Large intestine (tissue), 12 donors: ENCODE measurements at places on chromosomes 7 and 10. TPM values are rescaled to one million over a fixed set of nuclear protein-coding genes. Genes with fewer than 3 reads are reported as not detected.

GRCh38 chr10:67401711-67402110, 294.3 kb downstream of the CTNNA3 start:
- DNase-seq: no peak
- H3K27ac ChIP-seq: no peak overlapping the region
- H3K4me1 ChIP-seq: no peaks in the 10 kb centered on the region
- no peaks in the 10 kb centered on the region for H3K27me3 ChIP-seq
- H3K4me3 ChIP-seq: no peak overlapping the region

DNA sequence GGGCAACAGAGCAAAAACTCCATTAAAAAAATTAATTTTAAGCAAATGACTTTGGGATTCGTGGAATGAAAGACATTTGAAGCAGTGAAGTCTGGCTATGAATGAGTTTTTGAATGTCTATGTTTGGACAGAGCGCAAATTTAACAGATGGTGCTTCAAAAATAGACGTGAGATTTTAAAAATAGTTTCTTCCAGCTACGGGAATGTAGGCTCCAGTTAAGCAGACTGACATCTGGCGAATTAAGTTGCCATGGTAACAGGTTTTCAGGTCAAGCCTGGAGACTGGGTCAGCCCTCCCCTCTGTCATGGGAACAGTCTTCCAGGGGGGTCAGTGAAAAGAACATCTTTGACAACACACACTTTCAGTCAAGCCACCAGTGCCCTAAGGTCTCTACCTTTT, 62.0 kb downstream of the MYOF start:
- H3K4me3 ChIP-seq: no peak overlapping the region
- no peak overlapping the region for H3K27ac ChIP-seq
- no peaks in the 10 kb centered on the region for H3K27me3 ChIP-seq

- H3K4me1 ChIP-seq: no peaks in the 10 kb centered on the region
- no peak overlapping the region for H3K4me3 ChIP-seq
- no peak overlapping the region for H3K27ac ChIP-seq
- H3K36me3 ChIP-seq: peaks cover 5% of the 10 kb centered on the region
- DNase-seq: no peak
Observed at GRCh38 chr7:693280-693679, 33.2 kb upstream of the DNAAF5 start.

GRCh38 chr10:112195224-112195623, 11.7 kb upstream of the GPAM start:
- H3K36me3 ChIP-seq: no peaks in the 10 kb centered on the region
- DNase-seq: no peak
- no peaks in the 10 kb centered on the region for H3K27me3 ChIP-seq
- no peak overlapping the region for H3K4me3 ChIP-seq

GRCh38 chr10:129893104-129894089, 70.7 kb downstream of the EBF3 start:
- H3K27ac ChIP-seq: no peak overlapping the region
- no peak overlapping the region for H3K4me3 ChIP-seq
- no peaks in the 10 kb centered on the region for H3K36me3 ChIP-seq
- peaks cover 7% of the 10 kb centered on the region for H3K4me1 ChIP-seq

DNA sequence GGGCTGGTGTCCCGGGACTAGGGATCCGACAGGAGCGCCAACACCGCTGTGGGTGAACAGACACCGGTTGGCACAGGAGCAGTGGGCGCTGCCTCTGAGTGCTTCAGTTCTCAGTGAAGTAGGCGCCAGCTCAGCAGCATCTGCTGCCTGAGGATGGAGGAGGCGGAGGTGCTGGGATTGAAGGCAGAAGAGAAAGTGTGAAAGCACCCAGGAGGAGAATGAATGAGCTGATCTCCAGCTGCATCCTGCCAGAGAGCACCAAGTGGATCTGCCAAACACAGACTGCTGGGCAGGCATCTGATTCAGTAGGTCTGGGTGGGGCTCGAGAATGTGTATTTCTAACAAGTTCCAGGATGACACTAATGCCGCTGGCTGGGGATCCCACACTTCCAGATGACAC, 74.5 kb downstream of the LANCL2 start:
- no peaks in the 10 kb centered on the region for H3K36me3 ChIP-seq
- no peaks in the 10 kb centered on the region for H3K4me1 ChIP-seq
- DNase-seq: no peak
- no peaks in the 10 kb centered on the region for H3K27me3 ChIP-seq

- no peaks in the 10 kb centered on the region for H3K4me1 ChIP-seq
- no peak overlapping the region for H3K27ac ChIP-seq
- H3K4me3 ChIP-seq: no peak overlapping the region
- H3K36me3 ChIP-seq: no peaks in the 10 kb centered on the region
- no peak for DNase-seq
Observed at GRCh38 chr10:128178302-128178958, 52.2 kb upstream of the MKI67 start.

DNA sequence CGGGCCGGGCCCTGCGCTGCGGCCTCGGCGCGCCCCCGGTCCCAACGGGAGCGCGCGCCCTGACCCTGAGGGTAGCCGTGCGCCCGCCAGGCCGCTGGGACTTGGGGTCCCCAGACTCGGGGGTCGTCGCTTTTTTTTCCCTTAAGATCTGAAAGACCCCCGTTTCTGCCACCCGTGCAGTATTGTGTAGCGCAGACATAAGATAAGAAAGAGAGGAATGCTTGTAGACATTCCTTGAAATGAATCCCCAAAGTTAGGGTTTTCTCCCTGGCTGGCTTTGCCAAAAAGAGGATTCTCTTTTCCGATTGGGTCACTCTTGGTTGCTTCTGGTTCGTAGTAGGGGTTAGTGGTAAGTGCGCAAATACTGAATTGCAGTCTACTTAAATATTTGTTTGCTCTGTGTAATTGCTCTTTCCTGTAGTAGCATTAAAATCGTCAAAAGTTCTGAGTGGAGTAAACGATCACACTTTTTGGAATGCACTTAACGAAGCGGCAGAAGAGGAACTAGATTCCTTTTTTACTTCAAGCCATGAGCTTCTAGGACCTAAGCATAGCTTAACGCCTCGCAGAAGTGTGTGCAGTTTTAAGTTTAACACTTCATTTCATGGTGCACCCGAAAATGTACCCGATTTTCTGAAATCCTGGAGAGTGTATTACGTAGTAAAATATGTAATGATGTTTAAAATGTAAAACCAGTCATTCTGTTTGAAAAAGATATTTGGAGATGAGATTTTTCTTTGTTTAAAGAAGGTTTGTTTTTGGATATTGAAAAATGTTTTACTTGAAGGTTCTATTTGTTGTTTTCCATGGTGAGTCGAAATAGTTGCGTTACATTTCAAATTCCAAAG, 1.3 kb downstream of the CUL1 start:
- no peak for DNase-seq
- peak overlapping the region; percentile 87 for H3K4me3 ChIP-seq
- H3K36me3 ChIP-seq: no peaks in the 10 kb centered on the region
- no peaks in the 10 kb centered on the region for H3K27me3 ChIP-seq

DNA sequence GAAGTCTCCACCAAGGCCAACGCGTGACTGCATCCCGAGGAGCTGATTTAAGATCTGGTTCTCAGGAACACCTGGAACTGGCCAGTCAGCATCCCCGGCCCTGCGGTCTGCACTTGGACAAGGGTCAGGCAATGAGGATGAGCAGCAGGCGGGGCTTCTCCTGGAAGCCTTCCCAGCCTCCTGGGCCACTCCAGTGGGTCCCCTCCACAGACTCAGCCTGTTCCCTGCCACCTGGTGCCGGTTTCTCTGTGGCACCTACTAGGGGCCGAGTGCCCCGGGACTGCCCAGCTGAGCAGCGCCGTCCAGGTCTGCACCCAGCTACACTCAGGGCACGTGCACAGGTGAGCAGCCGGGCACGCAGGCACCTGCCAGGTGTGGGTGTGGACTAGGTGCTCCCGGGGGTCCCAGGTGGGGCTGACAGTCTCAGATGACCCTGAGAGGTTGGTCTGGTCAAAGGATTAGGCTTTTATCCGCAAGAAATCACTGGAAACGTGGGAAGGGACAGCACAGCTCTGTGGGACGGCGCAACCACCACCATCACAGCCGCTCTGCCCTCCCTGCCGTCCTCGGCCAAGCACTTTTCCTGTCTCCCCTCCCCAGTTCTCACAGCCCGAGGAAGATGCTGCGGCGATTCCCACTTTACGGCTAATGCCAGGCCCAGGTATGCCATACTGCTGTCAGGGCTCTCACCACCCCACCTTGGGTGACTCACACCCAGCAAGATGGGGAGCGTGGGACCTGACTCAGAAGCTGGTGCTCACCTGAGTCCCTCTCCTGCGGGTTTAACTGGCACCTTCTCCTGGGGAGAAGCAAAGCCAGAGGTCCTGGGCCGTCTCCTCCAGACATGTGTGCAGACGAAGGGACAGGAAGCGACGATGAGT, 166.0 kb downstream of the RNF216 start:
- H3K36me3 ChIP-seq: peaks cover 8% of the 10 kb centered on the region
- no peak for DNase-seq
- no peaks in the 10 kb centered on the region for H3K4me1 ChIP-seq
- H3K27me3 ChIP-seq: no peaks in the 10 kb centered on the region
- no peak overlapping the region for H3K4me3 ChIP-seq

DNA sequence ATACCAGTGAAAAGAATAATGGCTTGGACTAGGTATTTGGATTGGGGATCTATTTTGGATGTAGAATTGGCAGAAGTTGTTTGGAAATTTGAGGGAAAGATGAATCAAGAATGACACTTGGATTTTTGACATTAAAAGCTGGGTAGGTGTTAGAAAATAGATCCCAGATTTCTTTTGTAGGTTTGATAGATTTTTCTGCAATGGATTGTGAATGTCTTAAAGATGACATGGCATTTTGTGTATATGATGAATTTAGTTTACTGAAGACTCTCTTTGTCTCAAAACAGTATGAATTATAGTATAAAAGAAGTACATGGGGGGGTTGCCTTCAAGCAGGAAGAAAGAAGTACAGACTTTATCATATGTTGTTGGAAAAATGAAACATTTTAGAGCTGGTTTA, 75.8 kb downstream of the MPLKIP start:
- no peak overlapping the region for H3K27ac ChIP-seq
- no peak for DNase-seq
- peaks cover 17% of the 10 kb centered on the region for H3K36me3 ChIP-seq
- no peaks in the 10 kb centered on the region for H3K27me3 ChIP-seq
- peaks cover 9% of the 10 kb centered on the region for H3K4me1 ChIP-seq
- H3K4me3 ChIP-seq: no peak overlapping the region

GRCh38 chr7:151313857-151314256, 27.8 kb upstream of the NUB1 start:
- no peaks in the 10 kb centered on the region for H3K36me3 ChIP-seq
- H3K4me1 ChIP-seq: no peaks in the 10 kb centered on the region
- H3K4me3 ChIP-seq: no peak overlapping the region
- DNase-seq: no peak
- no peak overlapping the region for H3K27ac ChIP-seq

DNA sequence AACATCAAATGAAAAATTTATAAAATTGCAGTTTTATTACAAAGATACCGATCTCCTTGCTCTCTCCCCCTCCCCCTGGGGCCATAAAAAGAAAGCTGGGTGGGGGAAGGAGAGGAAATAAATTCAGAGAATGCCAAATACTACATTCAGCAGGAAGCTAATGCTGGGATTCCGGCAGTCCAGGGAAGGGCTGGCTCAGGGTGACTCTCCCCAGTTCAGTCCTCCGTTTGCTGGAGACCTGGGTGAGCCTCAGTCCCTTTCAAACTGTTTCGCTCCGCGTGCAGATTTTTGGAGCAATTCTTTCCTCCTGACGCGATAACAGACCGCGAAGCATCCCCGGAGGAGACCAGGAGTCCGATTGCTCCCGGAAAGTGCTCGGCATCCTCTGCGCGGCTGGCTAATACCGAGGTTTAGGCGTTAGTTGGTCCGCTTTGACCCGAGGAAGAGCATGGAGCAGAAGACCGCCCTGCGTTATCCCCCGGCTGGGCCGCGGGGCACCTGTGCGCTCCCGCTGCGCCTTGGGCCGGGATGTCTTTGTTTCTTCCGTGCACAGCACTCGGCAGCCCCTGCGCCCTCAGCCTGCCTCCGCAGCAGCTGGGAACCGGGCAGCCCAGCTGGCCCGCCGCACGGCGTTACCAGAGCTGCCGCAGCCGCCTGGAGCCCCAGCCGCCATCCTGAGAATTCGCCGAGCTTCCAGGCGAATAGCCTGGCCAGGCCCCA, 3.9 kb upstream of the HOXA2 start:
- DNase-seq: no peak
- H3K4me3 ChIP-seq: peak overlapping the region; percentile 3
- peak overlapping the region; percentile 80 for H3K27ac ChIP-seq
- peaks cover 27% of the 10 kb centered on the region for H3K36me3 ChIP-seq
- H3K27me3 ChIP-seq: peaks cover 23% of the 10 kb centered on the region
- H3K4me1 ChIP-seq: peaks cover 14% of the 10 kb centered on the region

GRCh38 chr10:120953897-120954296, 102.7 kb downstream of the WDR11 start:
- H3K4me3 ChIP-seq: no peak overlapping the region
- H3K36me3 ChIP-seq: no peaks in the 10 kb centered on the region
- peaks cover 3% of the 10 kb centered on the region for H3K4me1 ChIP-seq

GRCh38 chr10:130222381-130222780, 86.2 kb downstream of the GLRX3 start:
- no peaks in the 10 kb centered on the region for H3K4me1 ChIP-seq
- H3K27me3 ChIP-seq: no peaks in the 10 kb centered on the region
- no peak for DNase-seq
- H3K27ac ChIP-seq: no peak overlapping the region

- no peaks in the 10 kb centered on the region for H3K27me3 ChIP-seq
- no peak overlapping the region for H3K4me3 ChIP-seq
- H3K36me3 ChIP-seq: peaks cover 9% of the 10 kb centered on the region
Observed at GRCh38 chr10:102923601-102924000, 5.5 kb downstream of the CNNM2 start.

DNA sequence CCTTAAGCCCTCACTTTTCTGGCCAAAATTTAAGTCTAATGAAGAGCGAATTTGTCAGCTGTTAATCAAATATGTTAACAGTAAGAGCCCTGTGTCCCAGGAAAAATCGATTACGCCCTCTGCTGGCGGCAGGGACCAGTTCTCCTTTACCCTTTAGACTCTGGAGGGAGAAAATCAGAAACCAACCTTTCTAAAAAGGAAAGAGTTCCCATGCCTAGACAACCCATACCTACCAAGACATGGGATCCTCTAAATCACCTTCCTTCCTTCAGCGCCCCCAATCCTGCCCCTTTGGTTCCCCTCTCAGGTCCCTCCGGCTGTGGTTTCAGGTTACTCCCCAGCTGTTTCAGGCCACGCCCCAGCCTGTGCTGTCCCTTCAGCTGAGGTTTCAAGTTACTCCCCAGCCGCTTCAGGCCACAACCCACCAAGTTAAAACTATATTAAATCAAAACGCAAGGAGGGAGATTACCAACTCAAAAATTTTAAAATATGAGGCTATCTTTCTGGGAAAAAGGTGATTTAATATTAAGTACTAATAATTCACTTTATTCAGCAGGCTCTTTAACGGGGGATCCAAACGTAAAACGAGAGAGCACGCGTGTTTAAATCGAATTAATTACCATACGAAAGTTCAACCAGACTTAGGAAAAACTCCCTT, 1.4 kb upstream of the AKR1B15 start:
- H3K36me3 ChIP-seq: no peaks in the 10 kb centered on the region
- no peak overlapping the region for H3K4me3 ChIP-seq
- H3K27ac ChIP-seq: no peak overlapping the region
- no peaks in the 10 kb centered on the region for H3K27me3 ChIP-seq

- no peak overlapping the region for H3K27ac ChIP-seq
- H3K4me3 ChIP-seq: no peak overlapping the region
- no peaks in the 10 kb centered on the region for H3K27me3 ChIP-seq
- DNase-seq: no peak
- no peaks in the 10 kb centered on the region for H3K4me1 ChIP-seq
Observed at GRCh38 chr7:55545496-55545895, 26.8 kb downstream of the VOPP1 start.

Gene TRPV6
- polyA plus RNA-seq: 2.2 TPM

Gene NFKB2
- polyA plus RNA-seq: 22.7 TPM

Gene SPDYE2
- 3.2 TPM for polyA plus RNA-seq

Gene ELN
- 54.4 TPM for polyA plus RNA-seq

Gene ACTL6B
- 2.9 TPM for polyA plus RNA-seq

Gene INTS15
- polyA plus RNA-seq: 28.6 TPM
